Activated CD8-positive, alpha-beta memory T cell treated with anti-CD3 and anti-CD28 coated beads for 48 hours (primary cell): ENCODE measurements at places on chromosomes 7 and 10.

DNA sequence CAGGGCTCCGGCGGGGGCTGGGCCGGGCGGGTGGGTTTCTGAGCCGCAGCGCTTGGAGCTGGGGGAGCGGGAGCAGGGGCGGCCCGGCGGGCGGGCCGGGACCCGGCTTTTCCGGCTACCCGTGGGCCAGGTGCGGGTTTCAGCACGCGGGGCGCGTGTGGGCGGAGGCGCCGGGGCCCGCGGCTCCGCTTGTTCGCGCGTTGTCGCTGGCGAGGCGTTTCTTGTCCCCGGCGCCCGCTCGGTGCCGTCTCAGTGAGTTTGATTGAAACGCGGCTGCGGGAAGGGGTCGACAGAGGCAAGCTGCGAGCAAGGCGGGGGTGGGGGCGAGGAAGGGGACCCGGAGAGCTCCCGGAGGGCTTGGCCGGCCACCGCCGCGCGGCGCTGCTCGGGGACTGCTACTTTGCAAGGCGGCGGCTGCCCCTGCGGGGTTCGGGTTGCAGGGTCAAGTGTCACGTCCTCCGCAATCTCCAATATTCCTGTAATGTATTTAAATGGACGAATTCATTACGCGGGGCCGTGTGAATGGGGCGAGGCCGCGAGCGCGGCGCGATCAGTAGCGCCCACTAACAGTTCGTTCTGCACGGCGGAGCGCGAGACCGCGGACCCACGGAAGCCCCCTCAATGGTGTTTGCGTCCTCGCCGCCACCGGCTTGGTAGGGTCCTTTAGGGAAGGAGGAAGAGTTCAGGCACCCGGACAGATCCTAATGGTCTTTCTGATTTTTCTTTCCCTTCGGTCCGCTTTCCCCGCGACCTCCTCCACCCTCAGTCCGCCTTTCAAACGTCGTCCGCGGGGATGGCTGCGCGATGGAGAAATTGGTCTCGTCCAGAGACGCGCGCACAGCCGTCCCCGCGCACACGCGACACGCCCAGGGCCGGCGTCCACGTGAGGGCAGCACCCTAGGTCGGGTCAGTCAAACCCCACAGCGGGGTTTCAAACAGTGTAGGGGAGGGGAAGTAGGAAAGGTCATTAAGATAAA, 76.9 kb downstream of the INSIG1 start:
- no peak for DNase-seq

- no peak for DNase-seq
Observed at GRCh38 chr7:131816391-131817007, 260.1 kb upstream of the PODXL start.

DNA sequence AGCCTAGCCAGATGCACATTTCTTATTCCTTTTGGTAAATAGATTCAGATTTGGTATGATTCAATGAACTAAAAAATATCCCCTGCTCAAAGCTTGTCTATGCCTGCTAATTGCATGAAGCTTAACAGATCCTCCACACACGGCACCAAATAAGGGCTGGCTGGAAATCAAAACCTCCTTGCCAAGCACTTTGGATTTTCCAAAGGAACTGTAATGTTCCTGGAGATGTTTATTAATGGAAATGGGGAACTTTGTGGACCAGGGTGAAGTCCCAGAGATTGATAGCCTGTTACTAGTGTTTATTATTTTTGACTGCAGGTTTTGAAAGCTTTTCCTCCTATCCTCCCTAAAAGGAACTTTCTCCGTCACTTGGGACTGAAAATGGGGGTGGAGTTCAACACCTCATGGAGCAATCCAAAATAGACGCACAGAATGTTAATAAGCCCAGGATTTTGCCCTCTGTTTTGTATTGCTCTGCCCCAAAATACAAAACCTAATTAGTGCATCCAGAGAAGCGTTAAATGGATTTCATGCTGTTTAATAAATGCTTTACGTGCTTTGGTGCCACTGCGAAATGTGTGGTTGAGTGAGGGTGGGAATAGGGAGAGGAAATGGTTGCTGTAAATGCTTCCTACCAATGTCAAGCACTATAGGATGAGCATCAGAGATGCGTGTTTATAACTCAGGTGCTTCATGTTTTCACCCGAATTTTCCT, 1027.7 kb downstream of the LRMDA start:
- DNase-seq = no peak

- no peak for DNase-seq
Observed at GRCh38 chr10:10927608-10928007, 90.1 kb upstream of the CELF2 start.

GRCh38 chr10:77744245-77744644, 106.6 kb upstream of the KCNMA1 start:
- no peak for DNase-seq

DNA sequence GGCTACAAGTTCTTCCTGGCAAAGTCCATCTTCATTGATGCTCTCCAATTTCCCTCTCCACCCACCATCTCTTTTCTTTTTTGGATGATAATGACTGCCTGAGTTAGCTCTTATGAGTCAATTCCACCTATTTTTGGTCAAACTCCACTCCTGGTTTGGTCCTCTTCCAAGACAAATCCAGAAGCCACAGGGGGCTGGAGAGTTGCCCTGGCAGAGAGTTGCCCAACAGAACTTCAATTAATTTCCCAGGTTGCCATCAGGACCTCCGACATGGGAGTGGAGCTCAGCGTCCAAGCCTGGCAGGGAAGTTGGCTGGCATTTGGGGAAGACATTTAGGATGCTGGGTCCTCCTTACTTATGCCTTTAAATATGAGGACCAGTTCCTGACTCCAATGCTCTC, 29.2 kb upstream of the KCNMA1 start:
- no peak for DNase-seq

DNA sequence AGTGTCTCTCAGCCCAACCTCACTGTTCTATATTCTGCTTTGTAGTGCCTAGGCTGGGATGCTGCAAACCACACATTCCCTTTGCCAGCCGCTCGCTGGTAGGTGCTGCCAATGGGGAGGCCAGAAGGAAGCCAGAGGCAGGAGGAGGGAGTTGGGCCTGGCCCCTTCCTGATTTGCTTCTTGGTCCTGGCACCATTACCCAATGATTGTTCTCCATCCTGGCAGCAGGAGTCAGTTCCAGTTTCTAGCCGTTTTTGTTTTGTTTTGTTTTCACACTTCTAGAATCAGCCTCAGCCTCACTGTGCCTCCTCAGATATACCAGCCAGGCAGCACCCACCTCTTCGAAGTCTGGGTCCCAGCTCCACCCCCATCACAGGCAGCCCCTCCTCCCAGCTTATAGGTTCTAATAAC, 27.4 kb upstream of the LOXL4 start:
- no peak for DNase-seq

DNA sequence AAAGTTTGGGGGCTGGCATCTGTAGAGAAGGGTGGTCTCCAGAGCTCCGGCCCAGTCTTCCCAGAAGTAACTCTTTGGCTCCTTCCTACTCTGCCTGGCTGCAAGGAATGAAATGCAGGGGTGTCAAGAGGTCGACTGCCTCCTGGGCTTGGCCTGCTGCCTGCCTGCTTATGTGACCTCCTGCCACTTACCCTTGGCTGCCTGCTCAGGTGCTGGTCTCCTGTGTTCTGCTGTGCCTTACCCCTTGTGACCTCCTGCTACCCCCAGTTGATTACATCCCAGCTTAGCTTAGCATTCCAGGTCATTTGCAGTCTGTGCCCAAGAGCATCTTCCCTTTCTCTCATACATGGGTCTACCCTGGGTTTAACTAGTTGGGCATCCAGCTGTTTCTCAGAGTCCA, 180.2 kb downstream of the PTPN20 start:
- no peak for DNase-seq

- DNase-seq = no peak
Observed at GRCh38 chr10:91536733-91537132, 96.1 kb downstream of the PPP1R3C start.

GRCh38 chr10:78331391-78331922, 297.8 kb downstream of the RPS24 start:
- no peak for DNase-seq

DNA sequence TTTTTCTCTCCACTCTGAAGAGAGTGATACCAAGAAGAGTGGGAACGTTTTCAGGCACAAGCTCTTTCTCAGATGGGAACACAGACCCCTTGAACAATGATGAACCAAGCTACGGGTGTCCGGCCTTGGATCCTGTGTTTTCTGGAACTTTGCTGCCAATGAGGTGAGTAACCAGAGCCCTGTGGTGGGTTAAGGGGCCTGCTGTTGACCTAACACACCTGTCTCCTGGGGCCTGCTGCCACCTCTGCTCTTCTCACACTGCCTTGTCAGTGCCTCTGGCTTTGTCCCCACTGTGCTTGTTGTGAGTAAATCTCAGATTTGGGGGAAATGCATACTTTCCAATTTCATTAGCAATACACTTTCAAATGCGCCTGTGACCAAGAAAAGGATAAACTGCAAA, 1.4 kb upstream of the PKD1L1 start:
- DNase-seq = no peak

DNA sequence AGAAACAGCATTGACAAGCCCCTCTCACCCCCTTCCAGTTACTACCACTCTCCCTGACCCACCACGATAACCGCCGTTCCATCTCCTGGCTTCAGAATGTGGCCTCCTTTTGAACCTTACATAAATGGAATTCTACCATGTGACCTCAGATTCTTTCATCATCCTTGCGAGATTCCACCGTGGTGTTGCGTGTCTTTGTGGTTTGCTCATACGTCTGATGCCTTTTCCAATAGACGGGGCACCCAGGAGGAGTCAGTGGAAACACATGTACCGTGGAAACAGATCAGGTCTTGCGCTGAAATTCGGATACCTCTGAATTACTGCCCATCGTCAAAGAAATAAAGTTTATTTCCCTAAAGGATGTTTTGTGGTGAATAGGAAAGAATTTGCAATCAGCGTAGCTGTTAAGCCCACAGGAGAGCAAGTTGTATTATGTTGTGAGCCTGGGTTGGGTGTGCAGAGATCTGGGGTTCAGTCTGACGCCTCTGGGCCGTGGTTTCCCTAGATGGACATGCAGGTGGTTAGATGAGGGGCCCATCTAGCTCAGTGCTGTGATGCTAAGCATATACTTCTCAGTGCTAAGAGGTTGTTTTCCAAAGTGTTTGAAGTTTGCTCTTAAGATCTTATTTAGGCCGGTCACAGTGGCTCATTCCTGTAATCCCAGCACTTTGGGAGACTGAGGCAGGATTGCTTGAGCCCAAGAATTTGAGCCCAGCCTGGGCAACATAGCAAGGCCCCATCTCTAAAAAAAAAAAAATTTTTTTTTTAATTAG, 29.1 kb downstream of the GTF2IRD1 start:
- no peak for DNase-seq

GRCh38 chr7:92988051-92988450, 129.7 kb downstream of the SAMD9 start:
- DNase-seq = no peak

GRCh38 chr10:9254353-9254752, 1199.9 kb downstream of the GATA3 start:
- no peak for DNase-seq

- no peak for DNase-seq
Observed at GRCh38 chr7:151686016-151686766, 166.5 kb upstream of the RHEB start.

GRCh38 chr7:156603629-156604028, 36.9 kb upstream of the RNF32 start:
- DNase-seq = no peak

DNA sequence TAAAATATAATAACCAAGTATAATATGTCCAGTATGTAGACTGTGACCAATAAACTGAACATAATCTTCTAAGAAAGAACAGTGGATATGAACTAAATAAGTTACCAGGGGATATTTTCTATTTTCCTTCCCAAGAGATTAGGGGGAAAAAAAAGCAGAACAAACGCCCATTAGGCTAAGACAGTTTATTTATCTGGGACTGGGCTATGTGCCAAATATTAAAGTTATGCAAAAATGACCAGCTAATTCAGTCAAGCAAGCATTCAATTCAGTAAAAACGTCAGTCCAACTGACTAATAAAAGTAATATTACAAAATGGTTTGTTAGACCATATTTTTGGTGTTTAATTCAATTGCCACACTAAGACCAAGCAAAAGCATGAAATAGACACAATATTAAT, 122.2 kb downstream of the TSPAN12 start:
- DNase-seq = no peak

- no peak for DNase-seq
Observed at GRCh38 chr10:28049286-28049685, 50.4 kb upstream of the ODAD2 start.

- no peak for DNase-seq
Observed at GRCh38 chr7:145681646-145682045, 435.0 kb upstream of the CNTNAP2 start.

- DNase-seq = no peak
Observed at GRCh38 chr10:127279334-127279774, 83.0 kb upstream of the INSYN2A start.

DNA sequence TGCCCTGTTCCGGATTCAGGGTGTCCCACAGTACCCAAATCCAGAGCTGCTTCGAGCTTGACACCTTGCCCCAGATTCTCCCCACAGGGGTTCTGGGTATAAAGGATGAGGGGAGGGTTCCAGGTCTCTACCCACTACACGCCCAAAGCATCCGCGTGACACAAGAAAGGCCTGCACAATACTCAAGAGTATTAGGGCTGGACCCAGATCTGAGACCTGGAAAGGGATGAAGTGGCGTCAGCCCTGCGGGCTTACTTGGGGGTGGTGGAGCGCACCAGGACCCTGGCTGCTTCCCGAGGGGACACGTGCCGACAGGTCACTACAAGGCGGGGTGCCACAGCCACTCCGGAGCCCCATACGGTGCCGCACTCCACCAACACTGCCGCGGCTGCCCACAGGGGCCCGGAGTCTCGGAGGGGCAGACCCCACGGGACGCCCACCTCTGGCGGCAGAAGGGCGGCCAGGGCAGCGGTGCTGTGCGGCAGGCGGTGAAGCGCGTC, 1.3 kb downstream of the TYSND1 start:
- DNase-seq = no peak

DNA sequence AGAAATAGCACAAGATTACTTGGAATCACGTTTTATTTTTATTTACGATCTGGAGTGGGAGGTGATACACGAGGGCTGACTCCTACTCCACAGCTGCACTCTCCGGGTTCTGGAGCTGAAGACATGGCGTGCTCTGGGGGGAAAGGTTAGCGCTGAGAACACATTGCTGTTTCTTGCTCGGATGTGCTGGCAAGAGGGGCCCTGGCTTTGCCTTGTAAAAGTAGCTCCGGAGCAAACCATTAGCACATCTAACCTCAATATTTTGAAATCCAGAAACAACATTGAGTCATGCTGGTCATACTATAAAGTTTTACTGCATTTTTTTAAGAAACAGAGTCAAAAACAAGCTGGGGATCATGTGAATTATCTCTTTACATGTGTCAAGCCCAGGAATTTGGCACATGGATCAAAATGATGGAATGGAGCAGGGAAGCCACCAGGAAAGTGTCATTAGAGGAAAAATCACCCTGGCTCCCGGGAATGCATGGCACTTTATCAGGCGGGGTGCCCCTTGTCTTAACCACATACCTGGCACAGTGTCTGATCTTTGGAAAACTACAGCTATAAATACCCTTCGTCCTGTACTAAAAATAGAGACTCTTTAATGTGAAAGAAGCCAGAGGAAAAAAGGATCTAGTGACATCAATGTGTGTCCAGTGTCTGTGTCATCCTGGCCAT, 31.6 kb upstream of the LYZL1 start:
- DNase-seq = no peak

GRCh38 chr7:1540776-1541271, 10.3 kb downstream of the MAFK start:
- DNase-seq = no peak
